ENCODE measurements at places on chromosomes 4 and X. TPM values are rescaled to one million over a fixed set of nuclear protein-coding genes. Genes with fewer than 3 reads are reported as not detected.
A peak's percentile ranks its signal among the peaks of the same experiment; 100 is the strongest.

DNA sequence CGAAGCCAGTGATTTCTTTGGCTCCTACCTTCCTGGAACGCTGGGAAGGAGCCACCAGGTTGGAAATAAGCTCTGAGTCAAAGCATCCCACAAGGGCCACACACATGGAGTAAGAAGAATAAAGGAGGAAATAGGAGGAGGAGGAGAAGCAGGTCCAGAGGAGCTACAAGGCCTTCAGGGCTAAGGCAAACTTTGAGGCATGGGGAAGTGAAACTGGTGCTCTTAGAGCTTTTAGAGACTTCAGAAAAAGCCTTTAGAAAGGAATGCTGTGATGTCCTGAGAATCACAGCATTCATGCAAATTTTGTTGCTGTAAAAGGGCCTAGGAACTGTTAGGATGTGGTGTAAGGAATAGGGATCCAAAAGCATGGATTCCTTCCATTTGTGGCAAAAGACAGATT lies 135.9 kb upstream of the ARHGEF9 start:
- ATAC-seq, result no peak

DNA sequence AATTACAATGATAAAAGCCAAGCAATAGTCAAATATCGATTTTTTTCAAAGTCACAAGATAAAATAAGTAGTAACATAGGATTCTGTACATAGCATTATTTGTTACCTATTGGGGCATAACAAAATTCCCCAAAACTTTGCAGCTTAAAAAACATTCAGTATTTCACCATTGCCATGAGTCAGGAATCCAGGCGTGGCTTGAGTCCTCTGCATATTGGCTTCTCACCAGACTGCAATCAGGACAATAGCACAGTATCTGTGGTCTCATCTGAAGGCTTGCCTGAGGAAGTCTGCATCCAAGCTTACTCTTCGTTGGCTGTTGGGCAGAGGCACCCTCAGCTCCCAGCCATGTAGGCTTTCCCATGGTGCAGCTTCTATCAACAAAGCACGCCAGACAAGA lies 6.2 kb upstream of the CTBP1 start:
- no peak for ATAC-seq

DNA sequence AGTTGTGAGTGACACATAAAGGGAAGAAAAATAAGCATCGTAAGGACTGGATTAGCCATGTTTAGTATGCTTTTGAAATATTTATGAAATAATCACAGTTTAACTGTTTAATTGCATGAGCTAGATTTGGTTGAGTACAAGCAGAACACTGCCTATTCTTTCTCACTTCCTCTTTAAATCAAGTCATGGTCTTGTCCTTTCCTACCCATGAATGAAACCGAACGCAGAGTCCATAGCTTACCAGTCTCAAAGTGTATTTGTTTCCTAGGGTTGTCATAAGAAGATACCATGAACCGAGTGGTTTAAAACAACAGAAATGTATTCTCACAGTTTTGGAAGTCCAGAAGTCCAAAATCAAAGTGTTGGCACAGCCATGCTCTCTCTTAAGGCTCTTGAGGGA lies 684.0 kb upstream of the MAGEB2 start:
- no peak for ATAC-seq

GRCh38 chrX:14194711-14195110 lies 165.0 kb upstream of the GEMIN8 start:
- ATAC-seq, result no peak

Gene MAB21L2
- total RNA-seq, result 0.81 TPM

GRCh38 chr4:6658597-6659075 lies 18.2 kb downstream of the MRFAP1 start:
- ATAC-seq, result peak; percentile 72

Gene ADAM29
- not detected for total RNA-seq

- no peak for ATAC-seq
Observed at GRCh38 chr4:40812856-40813255, 63.1 kb downstream of the NSUN7 start.

DNA sequence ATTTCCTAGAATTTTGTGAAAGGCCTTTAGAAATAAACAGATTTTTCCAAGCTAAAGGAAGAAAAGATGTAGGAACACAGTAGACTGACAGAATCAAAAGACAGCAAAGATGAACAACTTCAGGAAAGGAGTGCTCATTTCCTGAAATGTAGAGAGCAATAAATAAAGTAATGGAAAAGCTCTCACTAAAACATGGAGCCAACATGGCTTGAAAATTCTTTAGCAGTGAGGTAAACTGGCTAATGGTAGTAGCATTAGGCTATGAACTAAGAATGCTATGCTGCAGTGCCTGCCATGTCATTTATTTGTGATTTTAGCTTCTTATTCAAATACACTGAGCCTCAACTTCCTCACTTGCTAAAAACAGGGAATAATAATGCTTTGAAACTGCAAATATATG lies 108.7 kb downstream of the IQCM start:
- no peak for ATAC-seq

Gene P2RY4
- total RNA-seq, result 0.50 TPM

Gene INTU
- 21.8 TPM for total RNA-seq

Gene ARHGAP6
- total RNA-seq, result 33.3 TPM

GRCh38 chr4:144336633-144337032 lies 196.1 kb upstream of the GYPA start:
- ATAC-seq, result no peak

Gene MYOZ2
- total RNA-seq, result 1.2 TPM

- ATAC-seq, result no peak
Observed at GRCh38 chrX:40391662-40392061, 189.1 kb upstream of the ATP6AP2 start.

GRCh38 chrX:69279234-69279633 lies 114.0 kb upstream of the PJA1 start:
- ATAC-seq, result no peak

Gene DCAF12L1
- not detected for total RNA-seq

GRCh38 chr4:3715061-3715854 lies 50.9 kb upstream of the ADRA2C start:
- no peak for ATAC-seq

- peak; percentile 69 for ATAC-seq
Observed at GRCh38 chr4:52234561-52235440, 183.7 kb downstream of the SPATA18 start.

- no peak for ATAC-seq
Observed at GRCh38 chrX:13716455-13716854, 18.0 kb downstream of the TRAPPC2 start.

DNA sequence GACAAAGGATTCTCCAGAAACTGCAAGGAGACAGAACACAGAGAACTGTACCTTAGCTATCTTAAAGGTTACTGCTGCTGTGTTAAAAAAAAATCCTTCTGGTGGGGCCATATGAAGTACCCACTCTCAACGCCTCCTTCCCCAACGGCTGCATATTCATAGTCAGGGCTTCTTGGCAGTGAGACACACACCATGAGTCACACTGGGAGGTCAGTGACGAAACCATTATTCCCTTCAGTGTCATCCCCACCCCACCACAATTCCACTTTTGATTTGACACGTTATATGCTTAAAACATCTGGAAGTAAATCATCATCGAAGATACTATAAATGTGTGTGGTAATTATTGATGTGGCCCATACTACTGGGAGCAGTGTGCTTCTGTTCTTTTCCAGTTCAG lies 271.5 kb downstream of the LDB2 start:
- ATAC-seq, result peak; percentile 92

Gene PGAM4
- not detected for total RNA-seq

Gene PLAC8
- total RNA-seq, result 2.6 TPM

DNA sequence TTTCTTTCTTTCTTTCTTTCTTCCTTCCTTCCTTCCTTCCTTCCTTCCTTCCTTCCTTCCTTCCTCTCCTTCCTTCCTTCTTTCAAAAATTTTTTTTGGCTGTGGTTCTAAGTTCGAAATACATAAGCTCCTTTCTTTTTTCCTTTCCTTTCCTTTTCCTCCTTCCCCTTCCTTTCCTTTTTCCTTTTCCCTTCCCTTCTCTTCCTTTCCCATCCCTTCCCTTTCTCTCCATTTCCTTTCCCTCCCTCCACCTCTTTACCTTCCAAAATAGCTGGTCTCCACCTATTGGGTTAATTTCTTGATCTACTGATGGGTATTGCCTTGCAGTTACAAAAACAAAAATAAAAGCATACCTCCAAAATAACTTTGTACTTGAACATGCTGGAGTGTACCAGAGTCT lies 73.4 kb upstream of the GPRIN3 start:
- ATAC-seq, result no peak

DNA sequence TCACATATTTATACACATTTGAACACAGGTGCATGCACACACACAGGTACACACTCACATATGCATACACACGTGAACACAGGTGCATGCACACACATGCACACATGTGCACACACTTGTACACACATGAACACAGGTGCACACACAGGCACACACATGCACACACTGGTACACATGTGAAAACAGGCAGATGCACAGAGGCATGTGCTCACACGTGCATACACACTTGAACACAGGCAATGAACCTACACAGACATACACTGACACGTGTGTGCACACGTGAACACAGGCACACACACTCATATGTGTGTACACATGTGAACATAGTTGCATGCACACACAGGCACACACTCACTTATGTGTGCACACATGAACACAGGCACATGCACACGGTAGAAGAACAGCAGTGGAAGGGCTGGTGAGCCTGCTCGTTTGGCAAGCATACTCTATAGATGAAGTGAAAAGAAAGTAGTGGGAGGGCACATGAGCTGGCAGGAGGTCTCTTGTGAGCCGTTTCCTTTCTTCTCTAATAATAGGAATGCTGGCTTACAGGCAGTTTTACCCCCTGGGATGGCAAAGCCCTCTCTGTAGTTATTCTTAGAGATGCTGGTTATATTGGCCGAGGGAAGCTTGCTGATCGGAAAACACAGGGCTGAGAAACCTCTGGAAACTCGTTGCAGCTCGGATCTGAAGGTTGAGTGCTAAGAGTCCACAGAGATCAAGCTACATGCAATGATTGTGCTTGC lies 279.6 kb upstream of the CLNK start:
- no peak for ATAC-seq

Gene UGT8
- not detected for total RNA-seq

DNA sequence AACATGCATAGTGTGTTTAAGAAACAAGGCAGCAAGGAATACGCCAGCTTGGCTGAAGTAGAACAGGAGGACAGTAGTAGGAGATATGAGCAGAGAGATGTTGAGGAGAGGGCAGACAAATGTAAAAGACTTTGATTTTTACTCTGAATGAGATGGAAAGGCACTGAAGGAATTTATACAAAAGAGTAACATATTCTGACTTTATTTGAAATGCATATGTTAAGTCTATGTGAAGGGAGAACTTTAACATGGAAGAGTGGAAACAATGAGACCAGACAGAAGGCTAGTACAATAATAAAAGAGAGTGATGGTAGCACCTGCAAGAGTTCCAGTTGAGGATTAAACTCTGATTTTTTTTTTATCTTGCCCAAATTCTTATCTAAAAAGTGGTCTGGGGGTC lies 176.2 kb upstream of the CENPE start:
- no peak for ATAC-seq

GRCh38 chrX:132740316-132741123 lies 217.9 kb downstream of the HS6ST2 start:
- no peak for ATAC-seq

GRCh38 chrX:149629730-149630387 lies 1.7 kb downstream of the TMEM185A start:
- no peak for ATAC-seq

Gene FAM9B
- total RNA-seq, result not detected

DNA sequence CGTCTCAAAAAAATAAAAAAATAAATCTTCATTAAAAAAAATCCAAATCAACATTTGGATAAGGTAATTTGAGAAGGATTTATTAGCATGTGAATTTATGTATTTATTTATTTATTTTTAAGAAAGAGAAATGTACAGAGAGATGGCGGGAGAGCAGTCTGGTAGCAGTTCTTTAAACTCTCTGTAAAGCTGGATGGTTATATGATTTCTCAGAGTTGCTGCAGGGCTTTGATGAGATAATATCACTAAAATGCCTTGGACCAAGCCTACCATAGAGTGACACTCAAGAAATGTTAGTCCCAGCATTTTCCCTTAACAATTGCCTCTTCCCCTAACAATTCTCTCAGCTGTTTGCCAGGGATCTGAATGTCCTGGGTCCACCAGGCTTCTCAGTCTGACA lies 103.4 kb upstream of the LNX1 start:
- ATAC-seq, result no peak

GRCh38 chr4:176654565-176655216 lies 138.0 kb downstream of the VEGFC start:
- no peak for ATAC-seq

- no peak for ATAC-seq
Observed at GRCh38 chr4:155248002-155248896, 39.8 kb downstream of the NPY2R start.

- ATAC-seq, result no peak
Observed at GRCh38 chrX:130758072-130758471, 144.9 kb downstream of the ENOX2 start.

Gene CYSLTR1
- 30.7 TPM for total RNA-seq

- ATAC-seq, result no peak
Observed at GRCh38 chrX:105697984-105698781, 124.2 kb upstream of the NRK start.

DNA sequence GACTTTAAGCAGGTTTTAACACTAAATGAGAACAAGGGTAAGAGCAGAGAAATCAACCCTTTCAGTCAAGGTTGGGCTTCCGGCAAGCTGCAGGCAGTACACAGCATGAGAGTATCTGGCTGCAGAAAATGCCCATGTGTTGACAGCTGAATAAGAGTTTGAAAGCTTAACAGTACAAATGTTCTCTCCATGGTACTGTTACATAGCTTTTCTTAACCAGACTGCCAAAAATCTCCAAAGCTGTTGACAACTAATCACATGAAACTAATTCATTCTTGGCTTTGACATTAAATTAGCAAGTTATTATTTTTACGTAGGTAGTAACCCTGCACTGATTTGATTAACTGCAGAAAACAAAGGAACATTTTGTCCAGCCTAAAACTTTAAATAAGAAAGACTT lies 153.5 kb downstream of the SLC10A7 start:
- ATAC-seq, result no peak

DNA sequence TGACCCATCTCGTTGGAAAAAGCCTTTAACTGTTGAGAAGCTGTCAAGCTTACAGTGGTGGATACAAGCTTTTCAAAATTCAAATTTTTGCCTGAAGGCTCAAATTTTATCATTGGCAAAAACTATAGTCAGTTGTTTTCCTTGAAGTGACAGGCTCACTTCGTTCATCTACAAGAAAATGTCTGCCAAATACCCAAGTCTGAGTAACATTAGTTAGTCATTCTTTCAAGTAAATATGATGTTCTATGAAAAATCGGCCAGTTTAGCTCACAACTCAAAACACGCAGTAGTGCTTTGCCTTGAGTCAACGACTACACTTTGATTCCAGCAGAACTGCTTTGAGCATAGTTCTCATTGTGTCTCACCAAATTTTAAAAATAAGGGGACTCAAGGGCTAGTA lies 170.3 kb upstream of the MAMLD1 start:
- ATAC-seq, result no peak

Gene CCNQ
- total RNA-seq, result 53.2 TPM

Gene PF4V1
- not detected for total RNA-seq

- no peak for ATAC-seq
Observed at GRCh38 chr4:138262030-138262429, 19.9 kb upstream of the SLC7A11 start.

GRCh38 chr4:31366041-31366440 lies 645.9 kb downstream of the PCDH7 start:
- ATAC-seq, result no peak
